ENCODE measurements at places on chromosomes 1 and 21. TPM values are rescaled to one million over a fixed set of nuclear protein-coding genes. Genes with fewer than 3 reads are reported as not detected.

Gene ZNF648
- total RNA-seq: not detected

Gene TM2D1
- 25.5 TPM for total RNA-seq

Gene PSRC1
- 18.6 TPM for total RNA-seq

Gene FMO3
- total RNA-seq: not detected

Gene ACTL8
- 1.9 TPM for total RNA-seq

Gene CLDN8
- not detected for total RNA-seq

Gene HLX
- 5.0 TPM for total RNA-seq

Gene TSPEAR
- total RNA-seq: not detected

Gene PRR9
- total RNA-seq: not detected

Gene ARMH1
- total RNA-seq: 0.54 TPM

Gene DISC1
- 0.34 TPM for total RNA-seq

Gene IGSF5
- not detected for total RNA-seq

Gene IL20
- total RNA-seq: not detected

Gene PLEKHN1
- total RNA-seq: 6.1 TPM

Gene HENMT1
- 4.5 TPM for total RNA-seq

Gene SPATA21
- 0.17 TPM for total RNA-seq

Gene SHISA4
- total RNA-seq: 14.5 TPM

Gene CR1
- not detected for total RNA-seq

Gene SPATA45
- total RNA-seq: not detected

Gene TSSK3
- not detected for total RNA-seq

Gene MECR
- 23.3 TPM for total RNA-seq

Gene RHBG
- total RNA-seq: not detected

Gene ACTA1
- not detected for total RNA-seq

Gene TTC22
- total RNA-seq: not detected

Measured in A549 treated with DMSO at 1 μM for 4 hours (cell line).